ENCODE measurements at places on chromosomes 11 and 22.

GRCh38 chr22:46619830-46620501 lies at the start of gene GRAMD4:
GRAMD4 (plus strand) TSS chr22:46620386; CDS start chr22:46626800, 6,414 bp downstream.
- no peak for DNase-seq

- no peak for DNase-seq
Measured at GRCh38 chr11:1163911-1164735, 6.4 kb downstream of the MUC5AC start.

DNA sequence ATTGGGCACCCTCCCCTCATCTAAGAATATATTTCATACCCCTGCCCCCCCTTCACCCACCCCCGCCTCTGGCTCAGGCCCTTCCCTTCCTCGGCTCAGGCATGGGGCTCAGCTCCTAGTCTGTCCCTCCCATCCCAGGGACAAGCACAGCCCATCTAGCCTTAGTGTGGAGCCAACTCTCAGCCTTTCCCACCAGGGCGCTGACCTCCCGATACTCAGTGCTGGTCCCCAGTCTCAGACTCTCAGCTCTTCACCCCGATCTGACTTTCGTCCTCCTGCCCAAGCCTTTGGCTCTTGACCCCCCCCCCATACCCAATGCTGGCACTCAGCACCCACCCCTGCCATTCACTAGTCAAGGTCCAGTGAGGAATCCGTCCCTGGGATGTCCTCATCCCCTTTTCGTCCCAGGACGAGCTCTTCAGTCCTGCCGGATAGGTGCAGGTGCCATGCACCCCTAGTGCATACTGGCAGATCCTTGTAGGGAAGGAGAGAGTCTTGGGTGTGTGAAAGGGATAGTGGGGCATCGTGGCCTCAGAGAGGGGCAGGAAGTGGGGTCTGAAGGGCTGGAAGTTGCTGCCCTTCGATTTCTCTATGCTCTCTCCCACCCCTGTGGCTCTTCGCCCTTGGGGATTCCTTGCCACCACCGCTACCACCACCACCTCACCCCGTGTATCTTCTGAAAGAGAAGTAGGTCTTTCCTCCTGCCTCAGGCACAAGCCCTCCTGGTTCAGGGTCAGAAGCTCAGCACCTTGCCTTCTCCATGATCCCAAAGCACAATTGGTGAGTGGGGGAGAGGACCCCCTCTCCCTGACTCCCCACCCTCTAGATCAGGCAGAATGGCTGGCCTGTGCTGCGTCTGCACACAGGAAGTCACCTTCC lies 2.4 kb downstream of the TPBGL start:
- no peak for DNase-seq

DNA sequence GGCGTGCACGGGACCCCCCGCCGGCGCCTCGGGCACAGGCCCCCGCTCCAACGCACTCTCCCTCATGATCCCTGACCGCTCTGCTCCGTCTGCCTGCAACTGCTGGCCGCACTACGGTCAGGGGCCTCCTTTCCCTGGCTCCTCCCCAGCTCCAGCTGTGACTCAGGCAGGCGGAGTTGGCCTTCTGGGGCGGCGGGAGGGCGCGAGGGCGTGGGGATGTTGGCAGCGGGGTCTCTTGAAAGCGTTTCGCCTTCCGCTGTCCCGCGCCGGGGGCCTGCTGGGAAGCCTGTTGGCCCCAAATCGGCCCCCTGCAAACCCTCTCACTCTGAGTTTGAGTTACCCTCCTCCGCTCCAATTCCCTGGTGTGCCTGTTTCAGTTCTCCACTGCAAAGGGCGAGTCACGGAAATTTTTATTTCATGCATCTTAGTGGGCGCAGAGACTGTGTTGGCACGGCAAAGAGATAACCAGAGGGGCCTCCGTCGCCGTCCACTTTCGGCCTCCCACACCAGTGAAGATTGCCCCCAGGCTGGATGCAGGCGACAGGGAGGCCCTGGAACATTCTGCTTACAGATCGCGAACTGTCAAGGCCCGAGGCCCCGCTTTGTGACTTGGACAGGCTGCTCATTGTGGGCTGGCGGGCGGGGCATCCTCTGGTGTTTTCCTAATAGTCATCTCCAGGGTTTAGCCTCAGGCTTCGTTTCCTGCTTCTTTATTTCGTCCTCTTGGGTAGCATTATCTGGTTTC lies at the start of gene CAVIN3:
CAVIN3 (minus strand) TSS at position 91 of the 745 bp plus-strand sequence; CDS start at position 66, 25 bp downstream.
- no peak for DNase-seq

- DNase-seq = no peak
Measured at GRCh38 chr11:67347964-67348749, 5.2 kb downstream of the POLD4 start.

GRCh38 chr11:61158691-61159381 lies 2.4 kb downstream of the VPS37C start:
- DNase-seq = no peak

DNA sequence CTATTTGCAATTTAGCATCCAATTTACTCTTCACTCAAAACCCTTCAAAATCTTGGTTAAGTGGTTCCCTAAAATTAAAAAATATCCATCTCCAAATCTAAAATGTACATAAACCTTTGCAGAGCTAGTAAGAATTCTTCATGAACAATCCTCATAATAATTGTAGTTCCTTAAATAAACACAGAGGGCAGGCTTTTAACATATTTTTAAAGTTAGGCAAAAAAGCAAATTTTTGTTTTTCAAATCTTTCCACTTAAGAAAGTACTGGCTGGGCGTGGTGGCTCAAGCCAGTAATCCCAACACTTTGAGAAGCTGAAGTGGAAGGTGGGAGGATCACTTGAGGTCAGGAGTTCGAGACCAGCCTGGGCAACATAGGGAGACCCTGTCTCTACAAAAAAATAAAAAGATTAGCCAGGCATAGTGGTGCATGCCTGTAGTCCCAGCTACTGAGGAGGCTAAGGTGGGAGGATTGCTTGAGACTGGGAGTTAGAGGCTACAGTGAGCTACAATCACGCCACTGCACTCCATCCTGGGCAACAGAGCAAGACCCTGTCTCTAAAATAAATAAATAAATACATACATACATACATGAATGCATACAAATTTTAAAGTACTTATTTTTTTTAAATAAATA lies 25.1 kb upstream of the PLAAT3 start:
- DNase-seq = no peak

- no peak for DNase-seq
Measured at GRCh38 chr11:70226183-70226582, 23.1 kb downstream of the FADD start.

DNA sequence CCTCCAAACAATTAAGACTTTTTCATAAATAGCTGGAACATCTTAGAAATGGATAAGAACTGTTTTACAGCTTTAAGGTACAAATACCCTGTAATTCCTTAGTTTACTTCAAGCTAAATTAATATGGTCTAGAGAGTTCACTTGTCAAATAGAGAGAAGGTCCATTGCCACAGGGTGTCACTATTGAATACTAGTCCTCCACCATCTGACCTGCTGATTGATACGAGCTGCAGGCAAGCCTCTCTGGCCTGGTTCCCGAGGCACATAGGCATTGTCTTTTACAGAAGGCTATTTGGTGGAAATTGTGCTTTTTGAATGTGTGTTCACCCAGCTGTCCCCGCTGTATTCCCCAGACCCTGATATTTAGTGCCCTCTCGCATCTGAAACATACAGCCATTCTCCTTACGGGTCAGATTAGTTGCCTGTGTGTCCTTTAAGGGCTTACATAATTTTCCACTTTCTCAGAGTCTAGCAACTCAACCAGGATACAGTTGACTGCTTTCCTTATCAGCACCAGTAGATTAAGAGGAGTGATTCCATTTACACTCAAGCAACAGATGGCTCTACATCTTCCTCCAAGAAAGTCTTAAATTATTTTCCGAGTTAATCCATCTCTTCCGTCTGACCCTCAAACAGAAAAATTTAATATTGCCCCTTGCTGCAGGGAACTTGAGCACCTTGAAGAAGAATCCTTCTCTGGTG lies 788.8 kb upstream of the FAT3 start:
- DNase-seq = peak; percentile 80

GRCh38 chr22:22161924-22162851 lies 82.4 kb upstream of the VPREB1 start:
- DNase-seq = no peak

DNA sequence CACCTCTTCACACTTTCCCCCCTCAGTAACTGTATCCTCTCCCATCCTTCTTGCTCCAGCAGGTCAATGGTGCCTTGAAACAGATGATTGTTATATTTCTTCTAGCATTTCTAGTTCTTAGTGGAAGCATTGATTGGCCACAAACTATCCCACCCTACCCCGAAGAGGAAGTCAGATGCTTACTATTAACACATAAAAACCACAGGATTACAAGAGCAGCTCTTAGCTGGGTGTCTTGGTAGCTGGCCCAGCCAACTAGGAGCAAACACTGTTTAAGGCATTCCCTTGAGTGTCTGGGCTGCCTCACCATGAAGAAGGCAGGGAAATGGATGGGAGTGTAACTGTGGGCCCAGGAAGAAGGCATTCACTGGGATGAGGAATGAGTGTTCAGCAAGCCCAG lies 176.6 kb downstream of the GRIK4 start:
- no peak for DNase-seq

DNA sequence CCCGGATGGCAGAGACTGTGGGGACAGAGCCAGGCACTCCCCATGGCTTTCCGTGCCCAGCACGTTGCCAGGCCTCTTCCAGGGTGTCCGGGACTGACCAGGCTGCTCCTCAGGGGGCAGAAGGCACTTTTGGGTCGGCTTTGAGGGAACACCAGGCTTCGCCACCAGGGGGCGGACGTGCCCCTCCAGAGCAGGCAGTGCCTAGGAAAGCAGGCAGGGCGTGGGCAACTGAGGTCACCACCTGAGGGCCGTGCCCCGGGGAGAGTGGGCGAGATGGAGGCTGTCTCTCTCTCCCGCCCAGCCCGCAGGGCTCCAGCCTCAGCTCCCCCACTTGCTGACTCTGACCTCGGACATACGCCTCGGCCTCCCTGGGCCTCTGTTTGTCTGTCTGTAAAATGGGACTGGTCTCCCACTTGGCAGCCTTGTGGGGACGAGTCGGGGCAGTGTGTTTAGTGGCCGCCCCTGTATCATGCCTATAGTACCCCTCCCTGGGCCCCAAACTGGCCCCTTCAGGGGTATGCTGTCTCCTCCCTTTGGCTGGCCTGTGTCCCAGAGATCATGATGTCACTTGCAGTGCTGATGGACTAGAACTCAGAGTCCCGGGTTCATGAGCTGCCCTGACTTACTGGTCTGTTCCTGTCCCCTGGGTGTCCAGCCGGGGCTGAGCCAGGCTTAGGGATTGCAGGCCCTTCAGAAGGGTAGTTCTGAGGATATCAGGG lies 4.4 kb upstream of the PRR5 start:
- no peak for DNase-seq

DNA sequence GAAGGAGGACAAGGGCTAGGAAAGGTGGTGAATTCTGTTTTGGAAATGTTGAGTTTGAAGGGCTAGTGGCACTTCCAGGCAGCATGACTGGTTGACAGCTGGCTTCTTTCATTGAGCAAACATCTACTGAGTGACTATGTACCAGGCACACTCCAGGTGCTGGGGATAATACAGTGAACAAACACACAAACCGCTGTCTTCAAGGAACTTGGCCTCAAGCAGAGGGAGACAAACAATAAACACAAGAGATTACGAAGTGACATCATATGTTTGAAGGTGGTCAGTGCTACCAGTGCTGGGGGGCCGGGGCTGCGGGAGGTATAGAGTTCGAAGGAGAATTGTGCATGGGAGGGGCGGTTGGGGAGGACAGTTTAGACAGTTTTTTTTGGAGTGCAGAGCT lies 197.0 kb upstream of the SORL1-AS1 start:
- DNase-seq = no peak

- no peak for DNase-seq
Measured at GRCh38 chr11:132307309-132308020, 937.0 kb downstream of the NTM start.

- DNase-seq = no peak
Measured at GRCh38 chr11:66559142-66559865, 9.1 kb downstream of the CTSF start.

DNA sequence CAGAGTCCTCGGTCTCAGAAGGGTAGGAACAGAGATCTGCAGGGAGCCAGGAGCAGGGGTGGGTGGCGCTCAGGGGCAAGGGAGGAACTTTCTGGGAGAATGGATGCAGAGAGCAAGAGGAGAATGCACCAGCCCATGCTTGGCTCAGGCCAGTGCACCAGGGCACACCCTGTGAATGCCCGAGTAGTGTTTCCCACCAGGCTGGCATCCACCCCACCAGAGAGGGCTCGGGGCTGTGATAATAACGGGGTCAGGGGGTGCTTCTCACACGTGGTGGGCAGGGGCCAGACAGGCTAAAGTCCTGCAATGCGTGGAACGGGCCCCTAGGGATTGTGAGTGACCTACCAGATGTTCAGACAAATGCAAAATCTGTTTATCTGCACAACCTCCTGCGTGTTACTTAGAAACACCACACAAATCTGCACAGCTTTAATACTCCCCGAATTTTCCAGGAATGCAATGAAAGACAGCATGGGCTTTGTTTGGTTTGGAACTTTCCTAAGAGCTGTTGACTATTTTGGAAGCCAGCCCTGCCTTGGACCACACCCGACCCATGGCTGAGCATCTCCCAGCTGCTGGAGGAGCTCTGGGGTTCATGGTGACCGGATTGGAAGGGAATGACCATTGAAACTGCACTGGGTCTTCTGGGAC lies 368.3 kb downstream of the SHANK2 start:
- DNase-seq = no peak

DNA sequence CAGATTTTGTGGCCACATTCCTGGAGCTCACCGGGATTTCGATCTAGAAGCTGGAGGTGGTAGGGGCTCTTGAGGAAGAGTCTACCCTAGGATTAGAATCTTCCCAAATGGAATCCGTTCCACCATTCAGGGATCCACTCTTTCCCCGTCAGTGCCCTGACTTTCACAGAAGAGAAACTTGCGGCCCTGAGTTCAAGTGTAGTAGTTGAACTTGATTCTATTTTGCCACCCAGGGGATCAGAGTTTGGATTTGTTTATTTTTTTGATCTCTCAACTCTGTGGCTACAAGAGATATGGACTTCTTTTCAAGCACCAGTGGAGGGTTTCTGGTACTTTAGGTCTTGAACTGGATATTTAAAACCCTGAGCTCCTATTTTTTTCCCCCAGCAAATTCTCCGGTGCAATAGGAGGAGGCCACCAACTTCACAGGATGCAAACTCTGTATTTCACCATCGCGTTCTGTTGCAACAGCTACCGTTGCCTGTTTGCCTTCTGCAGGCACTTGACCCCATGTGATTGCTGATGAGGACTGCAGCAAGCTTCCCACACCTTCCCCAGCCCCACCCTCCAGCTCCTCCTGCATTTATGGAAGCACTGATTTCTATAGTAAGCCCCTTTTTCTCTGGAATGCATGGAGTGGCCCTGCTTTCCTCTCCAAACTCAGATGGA lies 14.8 kb upstream of the MRGPRF start:
- DNase-seq = no peak

- DNase-seq = no peak
Measured at GRCh38 chr22:36790648-36791047, 14.7 kb upstream of the IFT27 start.

- DNase-seq = no peak
Measured at GRCh38 chr11:46912526-46913150, 5.7 kb downstream of the LRP4 start.

DNA sequence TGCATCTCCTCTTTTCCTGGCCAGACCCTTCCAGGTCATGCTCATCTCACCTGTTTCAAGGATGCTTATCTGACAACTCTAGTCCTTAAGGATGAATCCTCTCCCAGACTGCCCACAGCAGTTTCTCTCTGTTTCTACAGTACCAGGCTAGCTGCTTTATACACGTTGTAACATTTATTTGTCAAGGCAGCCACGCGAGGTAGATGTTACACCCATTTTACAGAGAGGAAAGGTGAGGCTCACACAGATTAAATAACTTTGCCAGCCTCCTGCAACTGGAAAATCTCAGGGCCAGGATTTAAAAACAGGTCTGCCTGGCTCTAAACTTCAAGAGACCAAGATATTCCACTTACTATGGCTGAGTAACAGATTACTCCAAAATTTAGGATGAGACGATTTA lies 45.7 kb upstream of the E2F8 start:
- no peak for DNase-seq

- DNase-seq = no peak
Measured at GRCh38 chr11:69535908-69536307, 54.4 kb downstream of the LINC01488 start.
